ENCODE measurements at places on chromosomes 13 and 19. TPM values are rescaled to one million over a fixed set of nuclear protein-coding genes. Genes with fewer than 3 reads are reported as not detected.

DNA sequence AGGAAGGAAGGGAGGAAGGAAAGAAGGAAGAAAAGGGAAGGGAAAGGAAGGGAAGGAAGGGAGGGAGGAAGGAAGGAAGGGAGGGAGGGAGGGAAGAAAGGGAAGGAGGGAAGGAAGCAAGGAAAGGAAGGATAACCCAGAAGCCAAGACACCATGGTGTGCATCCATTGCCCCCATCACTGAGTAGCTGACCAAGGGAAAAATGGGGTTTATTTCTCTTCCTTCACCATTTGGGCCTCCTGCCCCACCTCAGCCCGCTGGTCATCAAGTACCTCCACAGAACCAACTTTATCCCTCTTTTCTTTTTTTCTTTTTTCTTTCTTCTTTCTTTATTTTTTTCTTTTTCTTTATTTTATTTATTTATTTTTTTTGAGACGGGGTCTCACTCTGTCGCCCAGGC is 20.4 kb downstream of the CABP5 start:
- no peak for DNase-seq

Gene RFC3
- total RNA-seq, result 7.4 TPM

Gene FIZ1
- total RNA-seq, result 13.1 TPM

Gene CLIP3
- 85.1 TPM for total RNA-seq

Gene FGF22
- total RNA-seq, result not detected

Gene KIR2DL4
- total RNA-seq, result not detected

GRCh38 chr13:66345971-66346370 is 884.2 kb downstream of the PCDH9 start:
- DNase-seq, result no peak

- DNase-seq, result no peak
These were observed 15.2 kb upstream of the PIK3R2 start for GRCh38 chr19:18137657-18138339.

GRCh38 chr19:41657157-41657556 is 30.3 kb upstream of the CEACAM4 start:
- DNase-seq, result no peak

DNA sequence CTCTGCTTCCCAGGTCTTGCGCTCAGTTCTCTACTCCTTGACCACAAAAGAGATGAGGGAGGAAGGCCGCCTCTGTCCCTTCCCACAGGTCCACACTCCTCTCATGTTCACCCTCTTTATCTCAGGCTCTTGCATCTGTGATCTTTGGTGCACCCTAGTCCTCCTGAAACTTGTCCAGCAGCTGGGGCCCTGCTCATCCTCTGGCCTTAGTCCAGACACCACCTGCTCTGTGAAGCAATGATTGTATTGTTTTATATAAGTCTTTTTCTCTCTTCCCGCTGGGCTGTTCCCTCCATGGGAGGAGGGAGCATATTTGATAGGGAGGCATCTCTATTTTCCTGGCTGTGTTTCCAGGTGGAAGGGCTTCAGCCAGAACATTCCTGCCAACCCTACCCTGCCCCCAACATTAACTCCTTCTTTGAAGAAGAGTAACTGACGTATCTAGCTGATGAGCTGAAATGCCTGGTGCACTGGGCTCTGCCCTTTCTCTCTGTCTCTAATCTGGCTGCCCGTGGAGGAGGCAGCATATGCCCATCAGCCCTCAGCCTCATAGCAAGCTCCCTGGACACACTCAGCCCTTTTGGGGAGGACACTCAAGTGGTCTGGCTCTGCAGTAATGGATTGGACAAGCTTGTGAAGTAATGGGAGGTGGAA is 38.2 kb upstream of the SIAH3 start:
- DNase-seq, result no peak
